ENCODE measurements at places on chromosomes 12 and 14.
A peak's percentile ranks its signal among the peaks of the same experiment; 100 is the strongest.

DNA sequence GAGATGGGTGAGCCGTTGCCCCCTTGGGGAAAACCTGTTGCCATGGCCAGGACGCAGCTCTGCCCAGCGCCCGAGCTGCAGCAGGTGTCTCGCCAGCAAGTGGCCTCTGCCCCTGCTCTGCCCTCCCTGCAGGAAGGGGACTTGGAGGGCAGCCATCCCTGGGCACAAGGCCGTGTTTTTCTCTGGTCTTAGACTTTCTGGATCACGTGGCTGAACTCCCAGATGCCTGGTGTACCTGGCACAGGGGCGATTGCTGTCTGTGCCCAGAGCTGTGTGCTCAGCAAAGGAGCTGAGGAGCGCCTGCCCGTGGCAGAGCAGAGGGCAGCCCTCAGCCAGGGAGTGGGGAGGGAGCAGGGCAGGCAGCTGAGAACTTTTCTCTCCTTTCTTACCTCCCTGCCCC, 38.0 kb downstream of the TMEM63C start:
- DNase-seq: no peak

DNA sequence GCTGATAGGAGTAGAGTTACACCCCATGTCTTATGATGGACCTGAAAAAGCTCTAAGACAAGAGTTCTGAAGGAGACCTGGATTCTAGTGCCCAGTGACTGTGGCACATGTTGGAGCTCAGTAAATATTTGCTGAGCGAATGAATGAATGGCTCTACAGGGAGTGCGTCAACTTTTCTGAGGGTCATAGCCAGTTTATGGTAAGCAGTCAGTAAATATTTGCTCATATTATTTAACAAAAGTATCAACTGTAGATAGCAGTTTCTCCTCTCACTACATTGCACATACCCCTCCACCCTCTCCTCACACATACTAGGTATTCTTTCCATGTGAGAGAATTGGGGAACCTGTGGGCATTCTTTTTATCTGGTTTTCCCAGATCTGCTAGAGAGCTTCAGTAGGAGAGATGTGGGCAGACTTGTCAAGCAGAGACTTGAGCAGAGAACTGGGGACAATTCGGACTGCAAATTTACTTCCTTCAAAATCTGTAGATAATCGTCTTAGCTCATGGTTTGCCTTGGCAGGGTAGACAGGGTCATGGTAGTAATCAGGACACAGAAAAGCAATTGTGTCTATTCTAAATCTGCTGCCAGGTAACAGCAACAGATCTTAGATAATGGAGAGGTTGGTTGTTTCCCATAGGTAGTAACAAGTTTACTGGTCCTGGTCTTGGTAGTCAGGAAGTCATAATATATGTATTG, 5.7 kb downstream of the SLC4A8 start:
- DNase-seq: no peak

DNA sequence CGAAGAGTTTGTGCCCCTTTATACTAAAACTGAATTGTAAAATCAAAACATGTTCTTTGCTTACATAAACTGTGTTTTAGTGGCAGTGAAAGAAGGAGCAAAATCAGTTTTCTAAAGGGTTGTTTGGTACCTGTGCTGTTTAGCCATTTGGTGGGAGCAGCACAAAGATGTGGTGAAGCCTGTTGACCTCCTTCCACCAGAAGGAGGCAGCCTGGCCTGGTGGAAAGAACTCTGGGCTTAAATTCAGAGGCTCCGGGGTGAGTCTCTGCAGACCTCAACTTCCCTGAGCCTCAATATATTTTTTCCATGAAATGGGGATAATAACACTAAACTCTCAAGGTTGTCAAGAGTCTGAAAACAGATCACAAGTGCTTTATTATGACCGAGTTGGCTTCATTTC, 502.5 kb downstream of the VRK1 start:
- peak; percentile 15 for DNase-seq

DNA sequence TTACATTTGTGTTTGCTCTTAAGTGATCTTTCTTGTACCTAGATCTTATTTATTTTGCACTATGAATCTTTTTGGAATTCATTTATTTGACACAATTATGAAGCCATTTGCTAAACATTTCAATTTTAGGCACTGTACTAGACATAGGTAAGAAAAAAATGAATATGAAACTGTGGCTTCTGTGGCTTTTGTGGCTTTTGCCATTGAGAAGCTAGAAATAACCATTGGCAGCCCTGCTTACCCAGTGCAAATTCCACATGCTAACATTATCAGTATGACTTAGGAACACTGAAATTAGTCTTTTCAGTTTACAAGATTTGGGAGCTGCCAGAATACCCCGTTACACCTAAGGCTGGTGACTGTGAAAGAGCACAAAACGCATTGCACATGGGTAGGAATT, 60.1 kb downstream of the FSCB start:
- no peak for DNase-seq

GRCh38 chr12:29234965-29235626, 86.0 kb downstream of the FAR2 start:
- DNase-seq: no peak

DNA sequence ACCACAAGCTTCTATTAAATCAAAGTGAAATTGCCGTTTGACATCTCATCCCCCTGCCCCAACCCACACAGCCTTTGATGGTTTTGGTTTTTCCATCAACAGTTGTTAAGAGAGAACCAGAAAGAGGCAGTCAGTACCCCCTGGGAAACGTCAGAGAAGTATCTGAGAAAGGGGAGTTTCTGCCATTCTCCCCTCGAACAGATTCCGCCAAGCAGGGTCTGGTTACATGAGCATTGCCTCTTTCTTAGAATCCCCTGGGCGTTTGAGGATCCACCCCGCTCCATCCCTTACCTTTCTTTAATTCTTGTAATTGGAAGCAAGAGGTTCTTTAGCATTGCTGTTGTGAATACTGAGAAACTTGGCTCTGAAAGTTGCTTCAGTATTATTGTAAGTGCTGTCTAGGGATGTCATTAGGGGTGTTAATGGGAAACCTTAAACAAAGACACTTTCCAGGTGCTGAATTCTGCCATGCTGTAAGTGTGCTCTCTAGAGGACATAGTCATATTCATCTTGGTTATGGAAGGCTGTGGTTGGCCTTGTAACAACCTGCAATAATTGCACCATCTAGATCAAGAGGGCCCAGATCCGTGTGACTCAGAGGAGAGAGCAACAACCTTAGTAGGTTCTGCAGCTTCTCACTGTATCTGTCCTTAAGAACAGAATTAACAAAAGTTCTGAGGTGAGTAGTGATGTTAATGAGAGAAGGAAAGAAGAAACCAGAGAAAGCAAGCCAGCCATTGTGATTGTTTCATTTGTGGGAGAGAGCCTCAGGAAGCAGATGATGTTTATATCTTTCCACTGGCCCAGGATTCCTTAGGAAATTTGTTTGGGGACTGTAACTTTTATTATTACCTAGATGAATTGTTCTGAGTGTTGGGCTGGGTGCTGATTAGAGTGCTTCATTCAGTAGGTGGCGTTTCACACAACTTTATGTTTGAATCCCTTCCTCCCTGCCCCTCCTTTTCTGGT, 9.0 kb downstream of the TMBIM6 start:
- DNase-seq: peak; percentile 39

DNA sequence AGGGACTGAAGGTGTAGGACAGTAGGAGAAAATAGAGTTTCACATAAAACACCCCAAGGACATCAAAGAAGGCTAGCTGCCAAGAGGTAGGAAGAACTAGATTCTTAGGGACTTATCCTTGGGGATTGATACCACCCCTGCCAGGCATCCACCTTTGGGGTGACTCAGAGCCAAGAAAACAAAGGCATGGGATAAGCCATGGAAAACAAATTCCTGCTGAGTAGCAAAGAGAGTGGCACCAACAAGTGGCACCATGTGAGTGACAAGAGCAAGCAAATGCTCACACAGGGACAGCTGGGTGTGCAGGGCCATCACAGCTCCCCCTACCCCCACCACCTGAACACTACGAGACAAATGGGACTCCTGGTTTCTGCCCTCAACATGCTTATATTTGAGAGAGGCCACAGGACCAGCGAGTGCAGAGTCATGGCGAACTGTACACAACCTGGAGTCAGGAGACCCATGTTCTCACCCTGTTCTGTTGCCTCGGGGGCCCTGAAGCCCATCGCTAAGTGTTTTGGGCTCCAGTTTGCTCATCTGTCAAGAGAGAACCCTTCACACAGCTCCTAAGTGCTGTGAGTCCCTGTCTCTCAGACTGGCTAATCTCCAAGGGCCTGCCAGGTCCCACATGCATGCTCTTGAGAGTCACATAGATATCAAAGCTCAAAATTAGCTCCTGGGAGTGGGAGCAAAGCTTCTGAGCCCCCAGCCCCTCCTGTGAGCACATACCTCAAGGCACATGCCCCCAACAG, 91.9 kb downstream of the DPF3 start:
- DNase-seq: no peak

- no peak for DNase-seq
Observed at GRCh38 chr14:51081209-51081608, 13.7 kb downstream of the TRIM9 start.

- DNase-seq: no peak
Observed at GRCh38 chr12:56590237-56590830, 39.8 kb downstream of the BAZ2A start.

- DNase-seq: no peak
Observed at GRCh38 chr14:49363821-49364751, 222.1 kb downstream of the RPS29 start.

DNA sequence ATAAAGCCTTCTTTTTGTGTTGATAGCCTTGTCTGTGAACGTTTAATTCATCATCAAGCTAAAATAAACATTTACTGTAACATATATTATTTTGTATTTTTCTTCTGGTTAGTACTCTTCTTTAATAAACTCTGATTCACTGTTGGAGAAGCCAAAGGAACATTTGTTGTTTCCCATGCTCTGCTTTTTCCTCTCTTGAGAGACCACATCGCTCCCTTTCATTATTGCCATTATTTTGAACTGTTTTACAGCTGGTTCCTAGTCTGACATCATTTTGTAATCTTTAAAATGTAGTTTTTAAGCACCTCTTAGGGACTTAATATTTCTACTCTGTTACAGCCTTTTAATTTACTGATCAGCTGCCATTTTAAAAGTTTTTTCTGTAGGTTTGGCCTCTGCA, 301.8 kb downstream of the NPAS3 start:
- DNase-seq: no peak

GRCh38 chr12:89750389-89751351, 42.0 kb upstream of the ATP2B1 start:
- no peak for DNase-seq

- DNase-seq: no peak
Observed at GRCh38 chr12:117231750-117232149, 41.5 kb upstream of the FBXO21 start.

GRCh38 chr14:92704036-92704804, 44.2 kb downstream of the LGMN start:
- DNase-seq: no peak

DNA sequence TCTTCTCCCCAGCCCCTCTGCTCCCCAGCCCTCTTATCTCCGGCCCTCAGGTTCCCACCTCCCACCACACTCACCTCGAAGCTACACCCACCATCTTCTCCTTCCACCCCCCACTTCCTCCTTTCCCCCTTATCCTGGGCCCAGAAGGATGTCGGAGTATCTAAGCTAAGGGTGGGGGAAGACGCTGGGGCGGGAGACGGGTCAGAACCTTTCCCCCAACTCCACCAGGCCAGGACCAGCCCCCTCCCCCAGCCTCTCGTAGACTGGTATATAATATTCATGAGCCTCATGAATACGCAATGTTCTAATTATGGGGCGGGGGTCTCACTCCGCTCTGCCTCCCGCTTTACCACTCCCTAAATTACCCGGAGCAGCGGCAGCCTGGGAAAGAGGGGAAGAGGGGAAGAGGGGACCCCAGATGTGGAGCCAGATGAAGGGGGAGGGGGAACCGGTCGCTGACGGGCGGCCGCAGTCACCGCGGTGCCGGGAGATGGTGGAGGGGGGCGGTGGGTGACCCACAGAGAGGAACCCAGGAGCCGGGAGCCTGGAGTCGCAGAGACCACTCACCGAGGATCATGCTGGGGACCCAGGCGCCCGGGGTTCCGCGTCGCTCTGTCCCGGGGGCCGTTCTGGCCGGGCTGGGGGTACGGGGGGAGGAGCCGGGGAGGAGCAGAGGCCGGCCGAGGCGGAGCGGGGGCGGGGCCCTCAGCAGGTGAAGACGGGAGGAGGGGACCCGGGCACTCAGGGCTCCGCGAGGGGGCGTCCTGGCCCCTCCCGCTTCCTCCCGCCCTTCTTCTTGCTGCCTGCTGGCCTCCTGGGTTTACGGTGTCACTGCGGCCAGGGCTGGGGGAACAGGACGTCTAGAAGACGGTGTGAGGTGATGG, 6.4 kb upstream of the ZNF385A start:
- peak; percentile 86 for DNase-seq

GRCh38 chr12:79415746-79416435, 274.9 kb downstream of the PAWR start:
- DNase-seq: no peak

- no peak for DNase-seq
Observed at GRCh38 chr12:19972325-19973288, 395.7 kb upstream of the PDE3A start.

GRCh38 chr14:104715871-104716270, 8.2 kb upstream of the ADSS1 start:
- DNase-seq: no peak

DNA sequence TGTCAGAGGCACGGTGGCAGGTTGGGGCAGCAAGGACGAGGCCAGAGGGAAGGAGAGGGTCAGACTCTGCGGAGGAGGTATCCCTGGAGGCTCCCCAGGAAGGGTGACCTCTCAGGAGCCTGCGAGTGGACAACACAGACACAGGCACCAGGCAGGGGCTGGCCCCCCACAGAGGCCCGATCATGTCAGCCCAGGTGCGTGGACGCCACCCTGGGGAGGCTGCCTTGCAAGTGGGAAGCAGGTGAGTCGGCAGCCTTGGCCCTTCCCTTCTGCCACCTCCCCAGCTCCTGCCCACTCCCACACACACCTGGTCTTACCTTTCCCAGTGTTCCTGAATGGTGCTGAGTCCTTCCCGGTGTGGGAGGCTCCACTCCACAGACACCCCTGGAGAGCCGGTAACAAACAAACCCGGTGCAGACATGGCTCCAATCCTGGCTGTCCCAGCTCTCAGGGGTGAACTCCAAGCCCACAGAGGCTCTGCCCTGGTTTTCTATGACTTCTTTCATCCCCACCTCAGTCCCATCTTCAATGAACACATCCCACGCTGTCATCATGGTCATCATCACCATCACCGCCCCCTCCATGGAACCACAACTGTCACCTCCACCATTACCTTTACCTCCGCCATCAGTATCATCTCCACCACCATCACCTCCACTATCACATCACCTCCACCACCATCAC, 5.2 kb downstream of the ZBTB42 start:
- no peak for DNase-seq

DNA sequence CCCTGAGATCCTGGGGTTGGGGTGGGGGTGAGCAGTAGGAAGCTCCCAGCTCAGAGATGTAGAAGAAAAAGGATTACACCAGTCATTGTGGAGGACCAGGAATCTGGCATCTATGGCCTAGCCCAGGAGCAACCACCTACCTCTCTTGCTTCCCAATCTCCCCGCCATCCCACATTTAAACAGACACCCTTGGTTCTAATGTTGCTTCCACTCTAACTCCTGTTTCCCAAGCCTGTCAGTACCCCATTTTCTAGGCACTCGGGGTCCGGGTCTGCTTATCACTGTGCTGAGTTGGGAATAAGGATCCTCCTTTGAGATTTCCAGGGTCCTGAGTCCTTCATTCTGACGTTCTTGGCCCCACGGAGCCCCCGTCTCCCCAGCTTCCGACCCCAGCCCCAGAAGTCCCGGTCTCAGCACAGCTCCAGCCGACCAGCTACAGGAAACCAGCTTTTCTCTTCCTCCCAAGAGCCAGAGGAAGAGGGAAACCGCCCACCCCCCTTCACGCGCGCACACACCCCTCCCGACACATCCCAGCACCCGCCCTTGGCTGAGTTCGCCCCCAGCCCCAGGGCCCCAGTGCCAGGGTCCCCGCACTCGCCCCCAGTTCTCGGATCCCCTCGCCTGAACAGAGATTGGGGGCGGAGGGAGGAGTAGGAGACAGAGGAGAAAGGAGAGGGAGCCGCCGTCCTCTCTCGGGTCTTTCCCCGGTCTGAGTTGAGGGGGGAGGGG, 1.2 kb downstream of the ITGA5 start:
- no peak for DNase-seq

Measured in CD8-positive, alpha-beta T cell (primary cell).